Neuronal stem cell (in vitro differentiated cells): ENCODE measurements at places on chromosomes 16 and 17.

- DNase-seq = no peak
These were observed 27.9 kb upstream of the SSTR5 start for GRCh38 chr16:1044460-1045309.

- DNase-seq = no peak
These were observed 16.2 kb downstream of the ZNF276 start for GRCh38 chr16:89737341-89738071.

DNA sequence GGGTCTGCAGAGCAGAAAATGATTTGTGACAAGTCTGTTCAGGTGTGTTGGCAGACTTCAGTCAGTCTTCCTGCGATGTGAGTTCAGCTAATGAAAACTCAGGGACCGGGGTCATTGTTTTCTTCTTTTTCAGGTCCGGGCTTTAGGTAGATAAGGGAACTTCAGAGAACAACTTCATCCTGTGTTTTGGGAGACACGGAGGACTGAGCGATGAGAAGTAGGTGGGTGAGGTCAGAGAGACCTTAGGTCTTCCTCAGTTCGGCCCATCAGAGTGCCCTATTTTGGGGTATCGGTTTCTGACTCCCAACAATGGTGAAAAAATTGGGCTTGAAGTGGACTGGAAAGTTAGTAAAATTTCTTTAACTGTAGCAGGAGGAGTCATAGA, 88.9 kb upstream of the ATF7IP2 start:
- no peak for DNase-seq

GRCh38 chr16:51888534-51888933, 658.4 kb downstream of the TOX3 start:
- DNase-seq = no peak

DNA sequence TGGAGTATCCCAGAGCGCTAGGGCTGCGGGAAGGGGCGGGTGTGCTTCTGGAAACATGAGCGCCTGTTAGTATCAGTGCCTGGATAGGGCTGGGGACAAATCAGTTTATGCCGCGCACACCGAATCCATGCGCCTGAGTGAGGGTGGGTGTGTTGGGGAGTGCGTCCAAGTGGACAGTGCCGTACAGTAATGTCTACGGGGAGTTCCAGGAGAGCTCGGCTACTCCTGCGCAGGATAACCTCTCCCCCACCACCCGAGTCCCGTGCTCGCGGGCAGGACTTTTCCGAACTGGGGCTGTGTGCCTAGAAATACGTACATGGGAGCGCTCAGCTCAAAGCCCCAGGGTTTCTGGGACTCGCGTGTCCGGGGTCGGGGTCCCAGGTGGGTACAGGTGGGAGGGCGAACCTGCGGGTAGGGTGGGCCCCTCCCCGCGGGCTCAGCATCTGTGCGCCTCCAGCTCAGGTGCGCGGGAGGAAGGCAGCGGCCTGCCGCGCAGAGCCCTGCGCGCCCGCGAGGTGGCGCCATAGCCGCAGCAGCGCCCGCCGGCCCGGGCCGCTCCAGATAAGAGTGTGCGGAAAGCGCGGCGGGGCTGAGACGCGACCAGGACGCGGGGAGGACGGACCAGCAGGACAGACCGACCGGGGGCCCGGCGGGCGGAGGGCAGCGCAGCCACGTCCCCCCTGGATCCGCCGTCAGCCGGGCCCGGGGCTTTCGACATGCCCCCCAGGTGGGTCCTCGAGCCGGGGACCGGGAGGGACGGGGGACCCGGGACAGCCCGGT, at the start of gene HIC1:
Gene HIC1, plus strand, starts transcription at position 592 of the 780 bp plus-strand sequence. CDS start 1,588 bp downstream, outside the sequence.
- peak; percentile 68 for DNase-seq

- no peak for DNase-seq
These were observed 4.1 kb upstream of the CLDN9 start for GRCh38 chr16:3008690-3009037.

DNA sequence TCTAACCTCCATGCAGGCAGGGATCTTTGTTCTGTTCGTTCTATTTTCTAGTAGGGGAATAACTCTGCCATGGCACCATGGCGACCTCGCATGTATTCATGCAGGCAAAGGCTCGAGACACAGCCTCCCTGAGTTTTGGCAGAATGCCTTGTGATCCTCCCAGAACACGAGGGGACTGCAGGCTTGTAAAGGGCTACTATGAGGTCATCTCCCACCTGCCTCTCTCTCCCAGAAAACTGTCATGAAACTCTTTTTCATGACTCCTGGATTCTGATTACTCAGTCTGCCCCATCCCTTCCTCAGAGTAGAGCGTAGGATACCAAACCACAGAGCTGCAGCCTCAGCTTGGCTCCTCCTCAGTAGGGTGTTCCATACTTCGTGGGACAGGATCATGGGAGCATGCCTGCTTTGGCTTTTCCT, 64.3 kb downstream of the IGF2BP1 start:
- no peak for DNase-seq

GRCh38 chr16:85326113-85326793, 214.0 kb upstream of the CIBAR2 start:
- no peak for DNase-seq

- no peak for DNase-seq
These were observed 6.8 kb downstream of the CBX4 start for GRCh38 chr17:79832218-79833109.

GRCh38 chr16:70634861-70635260, 11.5 kb upstream of the IL34 start:
- DNase-seq = no peak

DNA sequence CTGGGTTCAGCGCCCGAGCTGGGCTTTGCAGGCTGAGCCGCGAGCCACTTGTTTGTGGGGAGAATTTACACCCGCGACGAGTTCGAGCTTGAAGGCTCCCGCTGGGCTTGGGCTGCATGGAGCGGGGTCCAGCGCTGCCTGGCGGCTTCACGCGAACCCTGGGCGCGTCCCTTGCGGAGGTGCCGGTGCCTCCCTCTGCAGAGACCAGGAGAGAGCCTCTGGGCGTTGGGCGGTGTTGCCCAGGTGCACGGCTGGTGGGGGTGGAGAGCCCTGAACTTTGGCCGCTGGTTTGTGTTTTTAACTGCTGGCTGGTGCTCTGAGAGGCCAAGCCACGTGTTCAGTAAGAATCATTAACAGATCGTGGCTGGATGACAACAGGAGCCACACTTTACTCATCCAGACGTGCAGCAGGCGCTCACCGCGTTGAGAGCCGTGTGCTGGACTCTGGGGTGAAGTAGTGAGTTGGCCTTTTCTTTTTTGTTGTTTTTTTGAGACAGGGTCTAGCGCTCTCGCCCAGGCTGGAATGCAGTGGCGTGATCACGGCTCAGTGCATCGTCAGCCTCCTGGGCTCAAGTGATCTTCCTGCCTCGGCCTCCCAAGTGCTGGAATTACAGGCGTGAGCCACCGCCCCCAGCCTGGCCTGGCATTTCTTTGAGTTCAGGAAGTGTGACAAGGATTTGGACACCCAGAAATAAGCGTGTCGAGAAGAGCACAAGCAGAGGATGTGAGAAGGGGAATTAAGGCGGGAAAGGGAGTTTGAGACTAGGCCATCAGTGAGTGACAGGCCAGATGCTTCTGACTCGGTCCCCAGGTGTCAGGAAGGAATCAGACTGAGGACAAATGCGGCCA, 827 bp downstream of the CDK10 start:
- DNase-seq = no peak

GRCh38 chr17:40452921-40453378, 9.7 kb downstream of the IGFBP4 start:
- no peak for DNase-seq

GRCh38 chr17:69477204-69477902, 62.9 kb downstream of the MAP2K6 start:
- no peak for DNase-seq

GRCh38 chr16:21710938-21711337, 47.2 kb downstream of the OTOA start:
- no peak for DNase-seq

DNA sequence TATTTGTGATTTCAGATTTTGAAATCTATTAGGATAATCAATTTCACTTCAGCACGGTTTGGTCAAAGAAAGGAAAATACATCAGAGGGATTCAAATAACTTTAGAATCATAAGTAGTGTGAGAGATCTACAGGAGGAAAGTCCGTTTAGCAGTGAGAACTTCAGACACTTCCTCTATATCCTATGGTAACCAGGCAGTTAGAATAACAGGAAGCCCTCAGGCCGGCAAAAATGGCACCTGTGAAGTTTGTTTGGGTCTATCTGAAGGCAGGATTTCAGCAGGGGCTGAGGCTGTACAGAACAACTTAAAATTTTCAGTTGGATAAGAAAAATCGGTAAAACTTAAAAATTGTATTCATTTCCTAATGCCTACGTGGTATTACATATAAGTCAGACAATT, 24.9 kb downstream of the KCNJ16 start:
- DNase-seq = no peak

GRCh38 chr17:66833201-66833600, 1.7 kb upstream of the CACNG5 start:
- no peak for DNase-seq
